ENCODE measurements at places on chromosomes 13 and 19. TPM values are rescaled to one million over a fixed set of nuclear protein-coding genes. Genes with fewer than 3 reads are reported as not detected.

Gene EBI3
- 4.0 TPM for total RNA-seq

DNA sequence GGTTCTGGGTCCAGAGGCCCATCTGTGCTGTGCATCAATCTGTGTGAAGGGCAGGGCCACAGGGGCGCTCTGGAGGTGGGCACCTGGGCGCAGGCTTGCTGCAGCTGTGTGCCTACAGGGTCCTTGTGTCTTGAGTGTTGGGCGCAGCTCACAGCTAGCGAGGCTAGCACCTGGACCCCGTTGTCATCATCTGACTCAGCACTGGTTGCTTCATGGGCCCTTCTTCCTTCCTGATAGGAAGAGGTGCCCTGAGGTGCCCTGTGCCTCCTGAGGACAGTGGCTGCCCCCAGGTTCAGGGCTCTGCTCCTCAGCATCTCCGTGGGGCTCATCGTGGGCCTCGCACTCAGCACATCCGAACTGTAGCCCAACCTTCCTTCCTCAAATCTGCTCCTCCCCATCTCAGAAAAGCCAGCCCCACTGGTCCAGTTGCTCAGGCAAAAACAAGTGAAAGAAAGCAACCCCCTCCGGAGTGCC, 54.8 kb downstream of the GATAD2A start:
- peaks cover 76% of the 10 kb centered on the region for H3K4me1 ChIP-seq
- peak overlapping the region; percentile 98 for H3K27ac ChIP-seq
- peak overlapping the region; percentile 80 for H3K4me3 ChIP-seq
- peaks cover 33% of the 10 kb centered on the region for H3K36me3 ChIP-seq
- no peaks in the 10 kb centered on the region for H3K27me3 ChIP-seq
- peak; percentile 50 for DNase-seq

Gene CNOT3
- total RNA-seq = 62.6 TPM

DNA sequence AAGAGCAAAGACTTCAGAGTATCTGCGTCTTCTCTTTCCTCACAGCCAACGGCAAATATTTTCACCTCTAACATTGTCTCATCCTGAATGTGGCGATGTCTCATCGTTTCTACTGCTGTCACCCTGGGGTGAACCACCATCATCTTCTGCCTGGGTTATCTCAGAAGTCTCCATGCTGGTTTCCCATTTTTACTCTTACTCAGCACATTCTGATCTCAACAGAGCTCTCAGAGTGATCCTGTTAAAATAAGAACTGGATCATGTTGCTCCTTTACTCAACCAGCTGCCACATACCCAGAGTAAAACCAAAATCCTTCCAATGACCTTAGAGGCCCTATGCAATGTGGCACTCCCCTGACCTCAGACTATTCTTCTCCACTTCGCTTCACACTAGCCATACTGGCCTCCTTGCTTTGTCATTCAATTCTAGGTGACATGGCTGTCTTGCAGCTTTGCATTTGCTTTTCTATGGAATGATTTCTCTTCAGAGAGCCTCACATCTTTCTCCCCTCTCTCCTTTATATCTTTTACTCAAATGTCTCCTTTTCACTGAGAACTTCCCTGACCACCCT, 7.8 kb upstream of the OLFM4 start:
- no peaks in the 10 kb centered on the region for H3K27me3 ChIP-seq
- no peak for DNase-seq

GRCh38 chr13:80469105-80469852, 128.4 kb upstream of the SPRY2 start:
- H3K4me1 ChIP-seq = no peaks in the 10 kb centered on the region
- no peak overlapping the region for H3K27ac ChIP-seq
- DNase-seq = no peak
- H3K27me3 ChIP-seq = no peaks in the 10 kb centered on the region
- no peaks in the 10 kb centered on the region for H3K36me3 ChIP-seq

Gene SYMPK
- 88.3 TPM for total RNA-seq

Gene CD70
- 64.4 TPM for total RNA-seq

DNA sequence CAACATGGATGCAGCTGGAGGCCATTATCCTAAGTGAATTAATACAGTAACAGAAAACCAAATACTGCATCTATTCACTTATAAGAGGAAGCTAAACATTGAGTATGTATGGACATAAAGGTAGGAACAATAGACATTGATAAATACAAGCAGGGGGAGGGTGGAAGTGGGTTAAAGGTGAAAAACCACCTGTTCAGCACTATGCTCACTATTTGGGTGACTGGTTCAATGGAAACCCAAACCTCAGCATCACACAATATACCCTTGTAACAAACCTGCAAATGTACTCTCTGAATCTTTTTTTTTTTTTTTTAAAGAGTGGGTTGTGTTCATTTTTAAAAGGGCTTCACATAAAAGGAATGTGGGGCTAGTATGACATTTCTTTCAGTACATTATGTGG, 26.9 kb upstream of the CPB2 start:
- peaks cover 90% of the 10 kb centered on the region for H3K36me3 ChIP-seq
- DNase-seq = no peak
- peaks cover 35% of the 10 kb centered on the region for H3K4me1 ChIP-seq
- H3K4me3 ChIP-seq = no peak overlapping the region

Data from activated CD4-positive, alpha-beta memory T cell treated with anti-CD3 and anti-CD28 coated beads, Interleukin-2, amount 10 ng/mL, durations not matched to agents 7 days and 5 days (primary cell).